ENCODE measurements at places on chromosomes 4 and X.

DNA sequence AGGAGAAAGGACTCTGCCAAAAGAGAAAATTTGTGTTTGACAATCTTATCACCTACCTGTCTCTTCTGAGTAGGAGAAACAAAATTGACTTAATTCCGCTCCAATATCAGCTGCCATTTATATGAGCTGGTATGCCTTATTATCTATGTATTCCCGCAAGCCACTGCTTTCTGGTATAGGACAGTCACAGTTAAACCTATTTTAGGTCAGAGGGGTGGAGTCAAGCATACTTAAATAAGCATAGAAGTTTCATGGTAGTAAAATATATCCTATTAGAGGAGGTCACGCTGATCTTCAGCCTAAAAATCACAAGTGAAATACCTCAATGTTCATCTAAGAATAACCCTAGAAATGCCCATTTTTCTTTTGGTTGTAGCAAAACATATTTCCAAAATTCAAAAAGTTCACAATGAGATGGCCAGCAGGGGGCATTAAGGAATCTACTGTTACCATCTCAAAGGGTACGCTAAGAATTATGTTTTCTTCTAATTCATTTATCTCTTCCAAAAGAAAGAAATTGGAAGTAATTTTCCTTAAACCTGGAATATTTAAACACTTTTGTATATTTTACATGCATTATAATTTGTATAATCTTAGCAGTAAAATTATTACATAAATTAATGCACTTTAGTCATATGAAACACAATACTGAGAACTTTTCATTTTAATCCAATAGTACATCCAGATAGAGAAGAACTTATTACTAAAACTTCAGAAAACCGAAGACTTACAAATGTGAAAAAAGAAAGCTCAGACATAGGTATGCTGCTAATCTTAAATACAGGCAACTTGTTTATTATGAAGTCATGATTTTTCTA lies 10.5 kb downstream of the PPAT start:
- DNase-seq: no peak

GRCh38 chr4:67052814-67053675 lies 492.3 kb downstream of the CENPC start:
- no peak for DNase-seq

GRCh38 chr4:14262221-14262620 lies 634.7 kb upstream of the BOD1L1 start:
- no peak for DNase-seq

GRCh38 chr4:48484494-48485168 lies 1.5 kb downstream of the SLC10A4 start:
- no peak for DNase-seq

DNA sequence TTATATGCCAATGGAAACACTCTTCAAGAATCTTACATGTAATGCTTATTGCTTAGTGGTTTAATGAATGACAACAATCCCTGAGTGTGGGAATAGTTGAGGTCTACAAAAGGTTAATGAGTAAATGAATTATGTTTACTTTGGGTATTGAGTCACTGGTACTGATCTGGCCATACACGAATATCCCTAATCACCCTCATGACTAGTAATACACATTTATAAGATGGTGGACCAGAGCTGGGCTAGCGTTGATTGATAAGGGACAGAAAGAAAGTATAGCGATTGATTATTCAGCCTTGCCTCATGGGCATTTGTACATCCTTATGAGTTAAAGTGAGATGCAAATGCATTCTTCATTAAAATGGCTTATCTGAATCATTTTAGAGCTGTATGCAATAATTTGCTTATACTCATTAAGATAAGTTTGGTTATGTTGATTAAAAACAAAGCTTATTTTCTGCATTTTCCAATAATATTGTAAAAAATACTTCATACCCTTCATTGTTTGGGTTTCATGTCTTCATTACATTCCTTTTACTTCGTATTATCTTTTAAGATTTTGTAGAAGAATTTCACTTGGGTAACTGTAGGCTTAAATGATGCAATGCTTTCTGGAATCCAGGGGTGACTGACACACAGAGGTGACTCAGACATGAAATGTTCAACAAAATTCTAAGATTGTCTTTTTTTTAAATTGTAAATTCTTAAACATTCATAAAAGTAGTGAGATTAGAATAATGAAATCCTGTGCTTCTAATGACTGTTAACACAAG lies 47.4 kb downstream of the FGF2 start:
- DNase-seq: peak; percentile 51

DNA sequence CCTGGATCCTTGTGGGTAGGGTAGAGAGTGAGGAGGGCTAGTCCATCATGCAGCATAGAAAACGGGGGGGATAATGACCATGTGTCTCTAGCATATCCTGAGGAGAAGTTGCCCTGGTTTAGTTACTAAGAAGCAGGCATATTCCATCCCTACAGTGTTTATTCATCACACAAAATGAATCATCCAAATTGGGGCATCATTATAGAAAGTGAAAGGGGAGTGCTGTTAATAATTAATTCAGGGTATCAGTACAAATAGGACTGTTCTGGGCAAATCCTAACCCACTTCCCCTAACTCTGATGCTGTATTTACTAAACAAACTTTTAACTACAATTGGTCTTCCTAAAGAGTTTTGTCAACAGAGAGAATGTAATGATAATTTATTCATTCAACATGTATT lies 281.1 kb upstream of the ARX start:
- DNase-seq: no peak

DNA sequence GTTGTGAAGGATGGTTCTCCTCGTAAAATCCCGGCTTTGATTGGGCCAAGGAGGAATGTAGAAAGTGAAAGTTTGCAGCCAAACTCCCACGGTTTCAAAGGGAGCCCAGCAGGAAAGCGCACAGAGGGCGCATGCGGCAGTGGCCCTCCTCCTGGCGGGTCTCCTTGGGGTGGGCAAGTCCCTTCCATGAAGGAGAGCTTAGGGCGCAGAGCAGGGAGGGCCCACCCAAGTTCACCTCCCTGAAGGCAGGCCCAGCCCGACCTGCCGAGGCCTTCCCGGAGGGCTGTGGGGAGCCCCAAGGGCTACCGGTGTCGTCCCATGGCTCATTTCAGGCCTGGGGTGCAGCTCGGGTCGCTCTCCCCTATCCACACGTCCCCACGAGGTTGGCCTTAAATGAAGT lies 2.0 kb downstream of the PDZD4 start:
- no peak for DNase-seq

GRCh38 chr4:113423631-113424030 lies 337.9 kb downstream of the CAMK2D start:
- no peak for DNase-seq

DNA sequence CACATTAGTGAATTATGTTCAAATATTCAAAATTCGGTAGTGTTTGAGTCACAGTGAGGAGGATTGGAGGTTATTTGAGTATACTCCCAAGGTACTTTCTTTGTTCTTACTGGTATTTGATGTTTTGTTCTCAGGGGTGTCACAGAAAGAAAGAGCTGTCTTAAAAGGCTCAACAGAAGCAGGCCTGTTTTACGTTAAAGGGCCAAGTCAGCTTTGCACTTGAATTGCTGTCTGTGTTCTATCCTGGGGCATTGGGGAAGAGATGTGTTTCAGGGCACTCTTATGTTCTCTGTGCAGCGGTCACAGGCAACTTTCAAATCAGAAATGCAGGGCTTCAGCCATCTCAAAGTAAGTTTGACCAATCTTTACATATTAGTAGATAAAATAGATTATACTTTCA lies 1113.1 kb upstream of the LCORL start:
- no peak for DNase-seq

DNA sequence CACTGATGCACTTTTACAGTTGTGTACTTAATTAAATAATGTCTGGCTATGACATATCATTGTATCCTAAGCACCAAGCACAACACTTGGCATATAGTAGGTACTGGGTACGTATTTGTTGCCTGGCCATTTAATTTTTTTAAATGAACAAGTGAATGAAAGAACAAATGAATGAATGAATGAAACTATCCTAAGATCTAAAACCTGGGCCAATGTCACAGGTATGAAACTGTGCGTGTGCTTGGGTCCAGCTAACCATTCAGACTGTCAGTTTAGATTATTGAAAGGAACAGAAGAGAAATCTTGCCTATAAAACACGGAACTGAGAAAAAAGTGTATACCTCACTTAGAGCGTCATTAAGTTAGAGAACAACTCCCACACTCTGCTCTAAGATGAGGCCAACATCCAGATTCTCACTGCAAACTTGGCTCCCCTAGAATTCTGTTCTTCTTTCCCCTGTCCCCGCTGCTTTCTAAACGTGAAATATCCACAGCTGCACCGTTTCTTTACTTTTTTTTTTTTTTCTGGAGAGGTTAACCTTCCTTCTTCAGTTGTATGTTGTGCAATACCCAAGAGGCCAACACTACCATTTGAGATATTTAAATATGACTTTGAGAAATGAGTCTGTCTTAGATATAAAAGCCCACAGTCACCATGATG lies 17.3 kb upstream of the SEL1L3 start:
- no peak for DNase-seq

DNA sequence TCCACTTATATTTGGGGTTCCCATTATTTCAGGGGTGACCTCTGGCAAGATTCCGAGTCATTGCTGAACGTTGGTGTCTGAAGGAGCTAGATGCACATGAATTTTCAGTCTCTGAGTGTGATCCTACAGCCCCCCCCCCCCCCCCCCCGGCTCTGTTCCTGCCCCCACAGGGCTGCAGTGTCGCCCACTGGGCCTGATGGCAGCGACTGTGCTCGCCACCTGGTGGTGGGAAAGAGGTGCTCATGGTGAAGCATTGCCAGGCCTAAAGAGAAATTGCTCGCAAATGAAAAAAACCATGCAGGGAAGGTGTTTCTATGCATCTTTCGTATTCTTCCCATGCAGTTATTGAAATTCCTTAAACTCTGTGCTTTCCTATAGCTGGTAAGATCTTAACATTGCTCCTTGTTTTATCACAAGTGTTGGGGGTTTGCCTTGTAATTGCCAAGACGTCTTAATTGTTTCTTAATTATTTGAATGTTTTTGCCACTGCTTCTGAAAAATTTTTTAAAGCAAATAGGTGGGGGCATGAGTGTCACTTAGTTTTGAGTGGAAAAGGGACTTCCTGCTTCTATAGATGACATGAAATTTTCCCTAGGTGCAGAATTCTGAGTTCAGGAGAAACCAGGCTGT lies 63.2 kb downstream of the CLDN22 start:
- no peak for DNase-seq

- no peak for DNase-seq
Observed at GRCh38 chrX:136742721-136743379, 37.9 kb downstream of the ARHGEF6 start.

DNA sequence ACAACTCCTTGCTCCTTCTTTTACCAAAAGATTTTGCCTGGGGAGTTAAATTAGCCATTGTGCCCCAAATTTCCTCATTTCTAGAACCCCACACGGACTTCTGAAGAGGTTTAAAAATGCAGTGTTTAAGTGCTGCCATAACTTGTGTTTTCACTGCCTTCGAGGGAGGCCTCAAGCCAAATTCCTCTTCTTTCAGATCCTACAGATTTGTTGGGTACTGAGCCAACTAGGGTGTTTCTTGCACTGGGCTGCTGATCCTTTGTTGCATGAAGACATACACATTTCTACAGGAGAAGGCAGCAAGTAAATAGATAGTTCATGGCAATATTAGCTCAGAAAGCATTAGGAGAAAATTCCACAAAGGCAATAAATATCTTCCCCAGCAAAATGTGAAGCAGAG lies 43.8 kb downstream of the GLRA2 start:
- no peak for DNase-seq

GRCh38 chr4:26687728-26688127 lies 103.8 kb downstream of the TBC1D19 start:
- peak; percentile 55 for DNase-seq

DNA sequence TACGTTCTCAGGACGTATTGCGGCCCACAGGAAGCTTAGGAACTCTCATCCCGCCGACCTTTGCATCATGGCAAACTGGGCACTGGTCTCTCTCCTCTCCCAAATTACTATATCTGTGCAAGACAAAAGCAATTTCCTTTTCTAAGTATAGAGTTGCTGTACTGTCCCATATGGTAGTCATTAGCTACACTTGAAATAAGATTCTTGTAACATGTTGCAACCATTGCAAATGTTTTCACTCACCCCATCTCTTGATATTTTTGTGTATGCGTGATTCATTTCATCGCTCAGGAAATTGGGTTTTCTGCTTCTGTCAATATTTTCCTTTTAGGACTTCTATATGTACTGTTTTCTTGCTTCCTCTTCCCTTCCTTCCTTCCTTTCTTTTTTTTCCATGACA lies 15.7 kb downstream of the ARMCX6 start:
- DNase-seq: peak; percentile 52

GRCh38 chr4:182604953-182605352 lies 312.2 kb downstream of the DCTD start:
- DNase-seq: no peak

DNA sequence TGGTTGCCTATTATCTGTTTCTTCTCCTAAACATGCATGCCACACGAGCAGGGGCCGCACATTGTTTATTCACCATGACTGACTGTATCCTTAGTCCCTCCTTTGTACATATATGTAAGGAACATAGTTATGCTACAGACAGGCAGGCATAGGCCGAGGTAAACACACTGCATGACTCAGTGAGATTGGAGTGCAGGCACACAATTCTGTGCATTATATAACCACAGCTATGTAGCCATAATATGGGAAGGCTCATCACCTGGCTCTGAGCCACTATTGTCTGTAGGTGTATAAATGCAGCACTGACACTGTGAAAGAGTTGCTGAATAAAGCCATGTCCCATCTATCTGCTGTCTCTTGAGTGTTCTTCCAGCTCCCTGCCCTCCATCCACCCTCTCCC lies 431.6 kb downstream of the IDS start:
- DNase-seq: no peak

DNA sequence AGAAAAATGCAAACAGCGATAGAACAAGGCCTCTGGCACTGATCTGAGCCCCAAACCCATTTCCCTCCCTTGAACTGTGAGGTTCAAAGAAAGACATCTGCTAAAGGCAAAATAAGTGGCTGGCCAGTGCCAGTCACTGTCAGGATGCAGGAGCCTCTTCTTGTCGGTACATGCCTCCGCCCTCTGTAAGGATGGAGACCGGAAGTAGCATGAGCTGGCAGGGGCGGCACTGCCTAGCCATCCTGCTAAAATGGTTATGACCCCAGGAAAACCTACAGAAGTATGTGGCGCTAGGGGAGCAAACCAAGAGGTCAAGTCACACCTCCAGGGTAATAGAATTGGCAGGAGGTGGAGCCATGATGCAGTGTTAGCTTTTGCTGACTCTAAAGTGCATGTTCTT lies 180.3 kb downstream of the DCLK2 start:
- no peak for DNase-seq

DNA sequence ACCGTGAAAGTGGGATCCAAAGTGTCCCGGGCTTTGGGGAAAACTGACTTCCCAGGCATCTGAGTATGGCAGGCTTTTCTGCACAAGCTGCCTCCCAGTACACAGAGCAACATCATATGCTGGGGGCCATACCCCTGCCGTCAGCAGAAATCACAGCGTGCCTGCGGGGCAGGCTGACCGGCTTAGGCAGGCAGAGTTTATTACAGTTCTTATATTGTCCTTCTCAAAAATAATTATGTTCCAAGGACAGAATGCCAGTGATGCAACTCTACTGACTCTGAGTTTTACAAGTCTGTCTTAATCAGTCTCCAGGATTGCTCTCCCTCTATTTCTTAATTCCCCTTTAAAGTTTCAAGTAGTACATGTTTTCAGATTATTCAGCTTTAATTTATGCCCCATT lies 37.0 kb downstream of the IL21 start:
- no peak for DNase-seq
